ENCODE measurements at places on chromosomes 1 and 21. TPM values are rescaled to one million over a fixed set of nuclear protein-coding genes. Genes with fewer than 3 reads are reported as not detected.

The CCDC27 gene
- total RNA-seq, result not detected

The LCE3D gene
- total RNA-seq, result not detected

The OPTC gene
- not detected for total RNA-seq

The FMOD gene
- 0.86 TPM for total RNA-seq

The CYP4A22 gene
- not detected for total RNA-seq

The HAPLN2 gene
- not detected for total RNA-seq

The GLRX2 gene
- total RNA-seq, result 7.8 TPM

The CD52 gene
- total RNA-seq, result not detected

The MATN1 gene
- not detected for total RNA-seq

The ALPL gene
- 1.3 TPM for total RNA-seq

The GJC2 gene
- 3.9 TPM for total RNA-seq

The CD84 gene
- not detected for total RNA-seq

The RNF186 gene
- not detected for total RNA-seq

The VWA5B1 gene
- not detected for total RNA-seq

The HTR6 gene
- not detected for total RNA-seq

The CIART gene
- total RNA-seq, result 6.5 TPM

The PRMT2 gene
- 164 TPM for total RNA-seq

The PLA2G5 gene
- total RNA-seq, result not detected

The SPRR2E gene
- not detected for total RNA-seq

The HSD3B1 gene
- not detected for total RNA-seq

The TSPEAR gene
- not detected for total RNA-seq

Measured in fibroblast of villous mesenchyme (primary cell).